ENCODE measurements at places on chromosomes 5 and 9. TPM values are rescaled to one million over a fixed set of nuclear protein-coding genes. Genes with fewer than 3 reads are reported as not detected.

DNA sequence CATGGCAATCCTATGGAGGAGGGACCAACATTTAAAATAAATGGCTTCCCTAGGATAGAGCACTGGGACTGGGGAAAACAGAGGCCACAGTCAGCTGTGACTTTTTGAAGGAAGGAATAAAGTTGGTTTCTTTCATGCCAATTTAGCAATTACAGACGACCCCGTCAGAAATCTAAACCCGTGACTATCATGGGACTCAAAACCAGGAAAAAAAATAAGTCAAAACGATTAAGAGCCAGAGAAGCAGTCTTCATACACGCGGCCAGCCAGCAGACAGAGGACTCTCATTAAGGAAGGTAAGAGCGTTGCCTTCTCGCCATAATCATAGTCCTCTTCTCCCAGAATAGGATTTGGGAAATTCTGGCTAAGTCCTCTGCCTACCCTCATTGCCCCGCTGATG, at the start of gene MLANA:
Gene MLANA (plus strand): TSS at position 249 of the 400 bp plus-strand sequence. CDS start 1,586 bp downstream, outside the sequence.
- DNase-seq: no peak

GRCh38 chr9:7770111-7770510, 29.5 kb downstream of the DMAC1 start:
- DNase-seq: no peak

DNA sequence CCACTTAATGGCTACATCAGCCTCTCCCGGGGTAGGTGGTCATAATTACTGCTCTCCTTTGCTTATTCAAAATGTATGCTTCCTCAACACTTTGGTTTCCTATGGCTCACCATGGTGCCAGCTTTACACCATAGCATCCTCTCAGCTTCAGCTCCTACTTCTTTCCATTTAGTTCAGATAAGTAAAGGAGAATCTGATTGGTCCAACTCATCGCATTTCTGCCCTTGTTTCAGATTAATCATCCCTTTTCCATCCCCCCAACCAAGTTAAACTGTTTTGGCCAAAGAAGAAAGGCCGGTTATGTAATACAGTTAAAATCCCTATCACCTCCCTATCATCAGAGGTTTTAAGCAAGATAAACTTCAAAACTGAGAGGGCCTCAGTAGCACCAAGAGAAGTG, 130.5 kb downstream of the CETN3 start:
- no peak for DNase-seq

- no peak for DNase-seq
Measured at GRCh38 chr9:127305838-127306226, 41.3 kb downstream of the GARNL3 start.

DNA sequence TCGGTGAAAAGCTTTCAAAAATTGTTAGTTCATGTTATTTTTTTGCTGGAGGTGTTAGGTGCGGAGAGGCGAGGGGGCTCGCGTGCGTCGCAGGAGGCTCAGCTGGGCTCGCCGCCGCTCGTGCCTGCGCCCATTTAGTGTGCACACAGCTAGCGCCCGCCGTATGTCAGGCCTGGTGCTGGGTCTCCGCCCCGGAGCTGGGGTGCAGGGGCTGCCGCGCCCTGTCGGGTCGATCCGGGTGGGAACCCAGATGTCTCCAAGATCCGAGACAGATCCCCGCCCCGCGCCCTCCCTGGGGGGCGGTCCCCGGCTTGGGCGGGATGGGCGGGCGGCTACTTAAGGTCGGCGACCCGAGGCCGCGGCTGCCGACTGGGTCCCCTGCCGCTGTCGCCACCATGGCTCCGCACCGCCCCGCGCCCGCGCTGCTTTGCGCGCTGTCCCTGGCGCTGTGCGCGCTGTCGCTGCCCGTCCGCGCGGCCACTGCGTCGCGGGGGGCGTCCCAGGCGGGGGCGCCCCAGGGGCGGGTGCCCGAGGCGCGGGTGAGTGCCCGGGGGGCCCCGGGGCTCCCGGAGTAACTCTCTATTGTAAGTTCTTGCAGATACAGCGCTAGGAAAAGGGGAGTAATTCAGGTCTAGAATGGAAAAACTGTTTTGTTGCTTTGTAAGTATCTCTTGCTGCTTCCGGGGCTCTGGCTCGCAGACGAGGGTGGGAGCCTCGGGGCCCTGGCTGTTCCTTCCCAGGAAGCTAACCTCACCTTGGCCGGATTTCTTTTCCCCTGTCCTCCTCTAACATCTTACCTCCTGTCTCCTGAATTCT, 31.7 kb downstream of the GSN start:
- DNase-seq: no peak

GRCh38 chr9:33880211-33881089, 63.5 kb downstream of the UBE2R2 start:
- DNase-seq: no peak

- no peak for DNase-seq
Measured at GRCh38 chr5:64773533-64773932, 4.8 kb downstream of the CWC27 start.

GRCh38 chr5:61274511-61274911, 57.5 kb upstream of the ZSWIM6 start:
- no peak for DNase-seq

F2RL1 gene
- total RNA-seq: 15.7 TPM

PLEKHG4B gene
- total RNA-seq: 0.24 TPM

C1QTNF2 gene
- total RNA-seq: 0.09 TPM

Measured in pancreas (tissue), 10 donors.